ENCODE measurements at places on chromosomes 5 and 9. TPM values are rescaled to one million over a fixed set of nuclear protein-coding genes. Genes with fewer than 3 reads are reported as not detected.

The GFPT2 gene
- total RNA-seq = 0.12 TPM

The TAF11L13 gene
- total RNA-seq = not detected

The SEMA5A gene
- 0.52 TPM for total RNA-seq

The CDH18 gene
- not detected for total RNA-seq

The WHRN gene
- total RNA-seq = 4.4 TPM

The TPPP gene
- 0.53 TPM for total RNA-seq

The SLC46A2 gene
- not detected for total RNA-seq

GRCh38 chr5:149549461-149550267 is 1.6 kb downstream of the CSNK1A1 start:
- DNase-seq = peak; percentile 66

GRCh38 chr5:134246771-134247427 is 21.0 kb upstream of the PPP2CA start:
- DNase-seq = no peak

- DNase-seq = peak; percentile 59
Observed at GRCh38 chr9:114452219-114453165, 52.8 kb downstream of the WHRN start.

DNA sequence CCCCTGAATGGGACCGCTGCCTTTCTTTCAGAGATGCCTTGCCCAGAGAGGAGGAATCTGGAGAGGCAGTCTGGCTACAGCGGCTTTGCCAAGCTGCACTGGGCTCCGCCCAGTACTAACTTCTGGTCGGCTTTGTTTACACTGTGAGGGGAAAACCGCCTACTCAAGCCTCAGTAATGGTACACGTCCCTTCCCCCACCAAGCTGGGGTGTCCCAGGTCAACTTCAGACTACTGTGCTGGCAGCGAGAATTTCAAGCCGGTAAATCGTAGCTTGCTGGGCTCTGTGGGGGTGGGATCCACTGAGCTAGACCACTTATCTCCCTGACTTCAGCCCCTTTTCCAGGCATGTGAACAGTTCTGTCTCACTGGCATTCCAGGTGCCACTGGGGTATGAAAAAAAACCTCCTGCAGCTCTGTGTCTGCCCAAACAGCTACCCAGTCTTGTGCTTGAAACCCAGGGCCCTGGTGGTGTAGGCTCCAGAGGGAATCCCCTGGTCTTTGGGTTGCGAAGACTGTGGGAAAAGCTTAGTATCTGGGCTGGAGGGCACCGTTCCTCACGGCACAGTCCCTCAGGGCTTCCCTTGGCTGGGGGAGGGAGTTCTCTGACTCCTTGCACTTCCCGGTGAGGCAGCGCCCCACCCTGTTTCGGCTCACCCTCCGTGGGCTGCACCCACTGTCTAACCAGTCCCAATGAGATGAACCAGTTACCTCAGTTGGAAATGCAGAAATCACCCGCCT is 171.2 kb downstream of the CWC27 start:
- DNase-seq = no peak

- DNase-seq = no peak
Observed at GRCh38 chr5:150221471-150221870, 31.6 kb downstream of the SLC6A7 start.

DNA sequence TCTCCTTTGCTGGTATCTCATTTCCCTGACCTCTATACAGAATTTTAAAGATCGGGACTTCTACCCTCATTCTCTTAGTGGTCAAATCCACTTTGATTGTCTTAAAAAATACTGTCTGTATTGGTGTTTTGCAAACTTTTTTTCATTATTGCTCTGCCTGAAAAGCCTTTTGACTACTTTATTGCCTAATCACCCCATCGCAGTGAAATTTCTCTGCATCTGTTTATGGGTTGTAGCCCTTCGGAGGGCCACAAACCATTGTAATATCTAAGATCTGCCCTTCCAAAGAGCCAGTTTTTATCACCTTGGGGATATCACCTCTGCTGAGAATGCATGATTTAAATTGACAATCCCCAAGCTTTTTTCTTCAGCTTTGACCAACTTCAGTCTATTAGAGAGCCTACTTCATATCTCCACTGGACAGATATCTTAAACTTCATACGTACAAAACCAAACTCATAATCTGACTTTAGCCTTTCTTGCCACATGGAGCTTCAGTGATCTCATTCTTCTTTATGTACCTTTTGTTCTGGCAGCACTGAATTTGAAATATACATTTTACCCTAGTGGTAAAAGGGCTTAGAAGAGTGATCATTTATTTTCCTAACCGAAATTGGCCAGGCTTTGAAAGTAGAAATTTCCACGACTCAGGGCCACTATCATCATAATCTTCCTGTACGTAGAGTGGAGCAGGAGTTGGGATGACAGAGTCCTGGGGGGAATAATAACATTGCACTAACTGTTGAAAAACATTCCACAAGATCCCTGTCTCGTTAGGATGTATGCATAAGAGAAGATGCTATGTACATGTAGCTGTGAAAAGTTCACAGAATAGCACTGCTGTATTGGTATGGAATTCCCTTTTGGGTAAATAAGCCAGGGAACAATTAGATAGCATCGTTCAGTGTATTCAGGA is 21.4 kb downstream of the KIF2A start:
- no peak for DNase-seq

DNA sequence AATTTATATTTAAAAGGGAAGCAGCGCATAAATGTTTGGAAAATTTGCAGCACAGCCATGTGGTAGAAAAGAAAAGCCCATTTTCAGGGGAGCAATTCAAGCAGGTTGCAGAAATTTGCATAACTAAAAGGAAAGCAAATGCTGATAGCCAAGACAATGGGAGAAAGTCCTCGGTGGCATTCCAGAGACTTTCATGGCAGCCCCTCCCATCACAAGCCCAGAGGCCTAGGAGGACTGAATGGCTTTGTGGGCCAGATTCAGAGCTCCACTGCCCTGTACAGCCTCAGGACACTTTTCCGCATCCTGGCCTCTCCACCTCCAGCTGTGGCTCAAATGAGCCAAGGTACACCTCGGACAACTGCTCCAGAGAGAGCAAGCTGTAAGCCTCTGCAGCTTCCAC is 462.9 kb downstream of the CDK5RAP2 start:
- DNase-seq = no peak

GRCh38 chr9:133246991-133247390 is 28.0 kb downstream of the ABO start:
- DNase-seq = no peak

Data from activated CD4-positive, alpha-beta memory T cell treated with anti-CD3 and anti-CD28 coated beads for 36 hours (primary cell).